ENCODE measurements at places on chromosomes 3 and 15. TPM values are rescaled to one million over a fixed set of nuclear protein-coding genes. Genes with fewer than 3 reads are reported as not detected.

The EIF4E3 gene
- 40.7 TPM for polyA plus RNA-seq

The FSIP1 gene
- 1.6 TPM for polyA plus RNA-seq

The RBP2 gene
- not detected for polyA plus RNA-seq

The TMEM45A gene
- not detected for polyA plus RNA-seq

The LRRIQ4 gene
- polyA plus RNA-seq, result not detected

DNA sequence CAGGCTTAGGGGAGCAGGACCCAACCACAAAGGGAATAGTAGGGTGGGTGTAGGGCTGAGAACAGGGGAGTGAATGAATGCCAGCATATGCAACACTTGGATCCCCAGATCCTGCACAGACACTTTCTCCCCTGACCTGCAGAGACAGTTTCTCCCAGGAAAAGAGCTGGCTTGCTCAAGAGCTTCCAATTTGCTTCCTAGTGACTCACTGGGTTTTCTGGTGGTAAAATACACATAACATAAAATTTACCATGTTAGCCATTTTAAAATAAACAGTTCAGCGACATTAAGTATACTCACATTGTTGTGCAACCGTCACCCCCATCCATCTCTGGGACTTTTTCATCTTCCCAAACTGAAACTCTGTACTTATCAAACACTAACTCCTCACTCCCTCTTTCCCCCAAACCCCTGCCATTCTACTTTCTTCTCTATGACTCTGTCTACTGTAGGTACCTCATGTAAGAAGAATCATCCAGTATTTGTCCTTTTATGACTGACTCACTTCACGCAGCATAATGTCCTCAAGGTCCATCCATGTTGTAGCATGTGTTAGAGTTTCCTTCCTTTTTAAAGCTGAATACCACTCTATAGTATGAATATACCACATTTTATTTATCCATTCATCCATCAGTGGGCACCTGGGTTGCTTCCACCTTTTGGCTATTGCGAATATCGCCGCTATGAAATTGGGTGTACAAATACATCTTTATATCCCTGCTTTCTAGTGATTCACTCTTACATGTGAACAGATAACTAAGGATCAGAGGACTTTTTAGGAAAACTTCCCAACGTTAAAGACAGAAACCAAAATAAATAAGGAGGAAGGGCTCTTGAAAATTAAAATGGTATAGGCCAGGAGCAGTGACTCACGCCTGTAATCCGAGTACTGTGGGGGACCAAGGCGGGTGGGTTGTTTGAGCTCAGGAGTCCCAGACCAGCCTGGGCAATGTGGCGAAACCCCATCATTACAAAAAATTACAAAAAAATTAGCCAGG is 95.6 kb upstream of the TJP1 start:
- no peak for DNase-seq

GRCh38 chr3:149713730-149714654 is 38.3 kb downstream of the COMMD2 start:
- DNase-seq, result no peak

DNA sequence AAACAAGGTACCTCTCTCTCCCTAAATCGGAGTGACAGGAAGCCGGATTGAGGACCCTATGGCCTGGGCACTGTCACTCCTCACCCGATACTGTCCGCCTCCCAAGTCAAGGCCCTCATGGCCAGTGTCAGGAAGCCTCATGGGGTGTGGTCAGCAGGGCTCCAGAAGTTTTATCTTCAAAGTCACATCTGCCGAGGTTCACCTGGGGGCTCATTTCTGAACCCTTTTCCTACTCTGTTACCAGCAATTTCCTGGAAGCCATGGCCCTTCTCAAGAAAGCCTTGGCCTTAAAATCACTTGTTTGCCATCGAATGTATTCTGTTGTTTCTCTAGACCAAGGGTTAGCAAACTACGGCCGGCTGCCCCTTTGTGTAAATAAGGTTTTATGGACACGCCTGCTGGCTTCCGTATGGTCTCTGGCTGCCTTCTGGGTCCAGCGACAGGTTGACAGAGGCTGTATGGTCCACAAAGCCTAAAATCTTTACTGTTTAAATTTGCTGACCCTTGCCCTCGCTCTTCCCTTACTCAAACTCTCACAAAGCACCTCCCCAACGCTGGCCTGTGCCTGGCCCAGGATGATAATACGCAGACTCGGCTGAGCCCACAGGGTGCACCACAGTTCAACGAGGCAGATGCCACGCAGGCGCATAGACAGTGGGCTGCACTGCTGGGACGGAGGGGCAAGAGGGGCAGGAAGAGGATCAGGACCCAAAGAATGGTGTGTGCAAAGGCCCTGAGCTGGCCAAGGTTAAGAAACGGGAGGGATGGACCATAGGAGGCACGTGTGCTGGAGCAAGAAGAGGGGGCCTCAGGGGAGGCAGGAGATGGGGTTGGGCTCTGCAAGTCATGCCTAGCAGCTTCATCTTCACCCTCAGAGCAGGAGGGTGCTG is 24.7 kb upstream of the DUSP7 start:
- no peak for DNase-seq

DNA sequence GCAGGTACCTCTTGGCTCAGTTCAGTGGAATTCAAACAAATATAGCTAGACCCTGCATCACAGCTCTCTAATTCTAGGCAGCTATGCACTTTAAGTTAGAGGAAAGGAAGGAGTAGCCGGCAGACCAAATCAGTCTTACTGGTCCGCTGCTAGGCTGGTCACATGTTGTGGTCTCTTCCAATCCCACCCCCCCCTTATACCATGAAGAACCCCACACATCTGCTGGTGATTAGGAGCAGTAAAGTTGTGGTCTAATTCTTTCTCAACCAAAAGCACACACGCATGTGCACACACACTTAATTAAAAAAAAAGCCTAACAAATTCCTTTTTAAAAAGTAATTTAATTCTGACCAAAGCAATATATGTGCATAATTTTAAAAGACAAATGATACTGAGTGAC is 16.7 kb upstream of the SH3GL3 start:
- DNase-seq, result no peak

DNA sequence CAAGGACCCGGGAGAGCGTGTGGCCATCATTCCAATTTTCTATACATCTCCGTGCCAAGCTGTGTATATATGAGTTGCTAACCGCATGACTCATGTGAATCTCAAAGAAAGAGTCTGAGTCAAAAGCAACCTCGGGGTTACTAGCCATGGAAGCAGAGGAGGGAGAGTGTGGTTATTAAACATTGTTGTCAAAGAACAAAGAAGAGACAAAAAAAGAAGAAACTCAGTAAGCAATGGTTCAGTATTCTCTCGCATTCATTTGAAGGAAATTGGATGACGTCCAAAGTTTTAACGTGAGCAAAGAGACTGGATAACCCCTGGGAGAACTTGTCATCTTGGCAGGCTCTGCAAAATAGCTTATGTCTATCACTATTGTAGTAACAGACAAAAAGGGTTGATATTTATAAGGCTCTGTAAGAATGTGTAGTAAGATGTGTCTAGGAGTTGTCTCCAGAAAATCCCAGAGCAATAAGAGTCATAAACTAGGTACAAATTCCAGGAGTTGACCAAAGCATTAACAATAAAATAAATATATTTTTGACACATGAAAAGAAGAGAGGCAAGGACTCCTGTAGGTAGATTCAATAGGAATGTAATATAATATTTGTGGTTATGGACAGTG is 52.8 kb upstream of the GRM7 start:
- no peak for DNase-seq

GRCh38 chr3:16334909-16335308 is 69.9 kb downstream of the OXNAD1 start:
- no peak for DNase-seq

DNA sequence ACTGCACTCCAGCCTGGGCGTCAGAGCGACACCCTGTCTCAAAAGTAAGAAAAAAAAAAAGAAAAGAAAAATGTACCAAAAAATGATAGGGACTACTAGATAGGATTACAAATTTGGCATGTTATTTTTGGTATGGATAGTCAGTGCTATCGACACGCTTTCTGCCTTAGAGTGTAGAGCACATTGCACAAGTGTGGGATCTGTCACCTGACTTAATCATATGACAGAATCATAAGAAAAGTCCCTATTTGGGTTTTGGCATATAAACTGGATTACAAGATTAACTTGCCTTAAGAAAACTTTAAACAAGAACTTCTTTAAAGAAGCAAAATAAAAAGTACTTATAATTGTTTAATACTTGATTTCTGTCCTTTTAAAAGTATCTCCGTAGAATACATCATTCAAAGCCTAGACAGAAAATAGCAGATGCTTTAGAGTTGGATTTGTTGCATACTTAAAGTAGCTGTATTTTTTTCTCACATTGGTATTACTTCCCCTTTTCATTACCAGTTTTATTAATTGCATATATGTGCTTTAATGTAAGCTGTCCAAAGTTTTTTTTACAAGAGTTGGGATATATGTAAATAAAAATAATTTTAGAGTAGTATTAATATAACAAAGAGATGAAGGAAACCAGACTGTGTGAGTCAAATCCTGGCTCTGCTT is 7.8 kb downstream of the ATP6V1A start:
- DNase-seq, result no peak

- DNase-seq, result no peak
Observed at GRCh38 chr3:196082619-196082971, 705 bp upstream of the TFRC start.
